Activated CD4-positive, alpha-beta T cell treated with anti-CD3 and anti-CD28 coated beads, Interleukin-2, amount 50 U/mL, for 48 hours (primary cell): ENCODE measurements at places on chromosomes 13 and 19.

DNA sequence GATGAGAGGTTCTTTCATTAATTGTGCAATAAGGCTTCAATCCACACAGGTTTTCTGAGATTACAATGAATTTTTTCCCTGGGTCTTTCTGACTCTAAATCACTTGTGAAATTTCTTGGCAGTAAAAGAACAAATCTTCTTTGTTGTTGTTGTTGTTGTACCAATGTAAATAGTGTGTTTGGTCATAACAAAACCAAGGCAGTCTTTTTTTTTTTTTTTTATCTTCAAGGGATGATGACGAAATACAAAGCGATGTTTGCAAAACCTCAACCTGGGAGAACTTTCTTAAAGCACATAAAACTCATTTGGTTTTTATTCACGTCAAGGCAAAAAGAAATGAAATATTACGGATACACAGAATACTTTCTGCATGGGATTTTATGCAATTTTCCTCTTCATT lies 462.0 kb downstream of the LIG4 start:
- DNase-seq: no peak

GRCh38 chr19:31545777-31546176 lies 196.5 kb upstream of the TSHZ3 start:
- no peak for DNase-seq

- DNase-seq: no peak
These were observed 40.3 kb upstream of the IPO5 start for GRCh38 chr13:97913206-97913605.

DNA sequence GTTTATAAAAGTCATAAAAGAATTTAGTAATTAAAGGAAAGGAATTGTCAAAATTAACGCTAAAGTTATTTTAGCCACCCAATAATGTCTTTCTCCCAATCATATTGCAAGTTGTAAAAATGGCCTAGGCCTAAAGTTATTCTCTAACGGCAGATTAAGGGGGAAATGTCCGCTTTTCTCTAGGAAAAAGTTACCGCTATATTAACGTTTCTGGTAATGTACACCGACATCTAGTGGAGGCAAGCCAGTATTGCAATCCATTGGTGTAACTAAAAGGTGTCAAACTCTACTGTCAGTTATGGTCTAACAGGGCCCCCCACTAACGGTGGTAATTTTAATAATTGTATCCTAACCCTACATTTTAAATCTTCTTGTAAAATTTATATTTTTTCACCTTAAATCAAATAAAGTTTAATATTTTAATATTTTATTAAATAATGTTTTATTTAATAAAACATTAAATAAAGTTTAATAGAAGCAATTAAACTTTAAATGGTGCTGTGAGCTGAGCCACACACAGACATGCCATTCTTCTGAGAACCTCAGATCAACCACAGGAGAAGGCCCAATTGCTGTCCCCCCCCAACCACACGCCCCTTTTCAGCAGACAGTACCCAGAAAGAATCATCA lies 35.9 kb upstream of the ZSCAN5A start:
- DNase-seq: peak; percentile 45

DNA sequence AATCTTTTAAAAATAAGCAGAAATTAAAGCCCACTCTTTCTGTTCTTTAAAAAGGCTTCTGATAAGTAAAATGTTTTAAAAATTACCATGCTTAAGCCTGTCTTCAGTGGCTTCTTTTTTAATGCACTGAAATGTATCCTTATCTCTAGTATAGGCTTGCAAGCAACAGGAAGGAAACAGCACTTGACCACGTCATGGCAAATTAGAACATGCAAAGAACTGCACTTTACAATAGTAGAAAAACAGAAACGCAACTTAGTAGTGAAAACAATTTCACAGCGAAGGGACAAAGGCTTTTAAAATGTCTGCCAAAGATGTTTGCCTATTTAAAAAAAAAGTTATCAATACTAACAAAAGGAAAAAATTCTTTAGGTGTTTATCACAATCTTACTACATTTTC lies 36.3 kb downstream of the ELF1 start:
- peak; percentile 36 for DNase-seq

DNA sequence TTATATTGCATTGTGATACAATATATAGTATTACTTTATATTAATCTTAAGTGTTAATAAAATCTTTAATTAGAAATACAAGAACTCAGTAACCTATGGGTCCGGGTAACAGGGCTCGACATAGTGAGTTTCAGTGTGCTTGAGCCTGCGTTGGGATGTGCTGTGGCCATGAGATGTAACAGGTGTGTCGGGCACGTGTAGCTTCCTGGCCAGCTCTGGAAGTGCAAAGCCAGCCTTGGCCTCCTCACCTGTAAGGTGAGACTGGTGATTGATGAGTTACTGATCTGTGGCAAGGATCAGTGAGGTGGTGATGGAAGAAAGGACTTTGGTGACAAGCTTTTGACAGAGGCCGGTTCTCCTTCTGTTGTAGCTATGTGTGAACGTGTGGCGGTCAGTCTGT lies 19.2 kb downstream of the ATP4B start:
- DNase-seq: no peak

DNA sequence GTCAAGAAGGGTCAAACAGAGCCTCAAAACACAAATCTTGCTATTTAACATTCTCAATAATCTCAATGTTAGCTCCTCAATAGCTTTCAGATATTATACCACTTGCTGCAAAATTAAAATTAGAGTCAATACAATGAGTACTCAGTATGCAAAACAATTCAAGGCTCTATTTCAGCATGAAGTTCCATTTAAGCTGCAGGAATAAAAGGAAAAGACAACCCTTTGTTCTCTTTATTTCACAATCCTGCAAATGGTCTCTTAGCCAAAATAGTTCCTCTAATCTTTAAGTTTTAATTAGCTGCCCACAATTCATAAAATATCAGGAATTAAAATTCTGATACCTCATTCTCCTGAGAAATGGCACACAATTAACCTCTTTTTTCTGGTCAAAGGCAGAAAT lies 40.5 kb upstream of the DCT start:
- no peak for DNase-seq

GRCh38 chr19:45202637-45203036 lies 24.1 kb downstream of the BLOC1S3 start:
- no peak for DNase-seq

- no peak for DNase-seq
These were observed 2.0 kb downstream of the CAB39L start for GRCh38 chr13:49441846-49442245.

DNA sequence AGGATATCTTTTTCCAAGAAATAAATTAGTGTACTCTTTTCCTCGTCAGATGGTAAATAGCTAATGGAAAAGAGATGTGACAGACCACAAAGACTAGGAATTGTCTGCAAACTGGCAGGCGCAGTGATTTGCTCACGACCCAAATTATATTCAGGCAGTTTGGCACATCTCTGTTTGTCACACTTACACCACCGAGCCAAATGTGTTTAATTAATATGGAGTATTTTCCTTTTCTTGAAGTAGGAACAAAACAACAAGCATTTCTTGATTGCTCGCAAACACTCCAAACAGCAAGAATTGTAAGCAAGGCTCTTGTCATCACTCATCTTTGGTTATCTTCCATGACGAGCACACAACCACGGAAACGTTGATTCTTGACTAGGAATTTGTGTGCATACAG lies 884.2 kb downstream of the PCDH9 start:
- no peak for DNase-seq

- peak; percentile 44 for DNase-seq
These were observed 6.8 kb upstream of the ZNF283 start for GRCh38 chr19:43820098-43820883.

DNA sequence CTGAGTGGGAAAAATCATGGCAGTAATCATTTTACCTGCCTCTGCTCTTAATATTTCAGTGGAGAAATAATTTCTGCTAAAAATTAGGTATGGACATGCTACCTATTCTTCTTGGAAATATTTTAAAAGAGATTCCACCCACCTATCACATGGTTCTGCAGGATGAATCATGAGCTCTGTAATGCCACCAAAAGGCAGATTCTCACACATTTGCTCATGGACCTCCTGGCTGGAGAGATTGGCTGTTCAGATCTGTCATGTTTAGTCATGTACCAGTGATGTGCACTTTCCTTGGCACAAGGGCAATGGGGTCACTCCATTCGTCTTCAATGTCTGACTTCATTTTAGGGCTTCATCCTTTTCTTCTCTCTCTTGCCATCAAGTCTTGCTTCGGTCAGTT lies 101.8 kb upstream of the MBNL2 start:
- DNase-seq: no peak

GRCh38 chr13:27621116-27621365 lies 651 bp upstream of the POLR1D start:
- no peak for DNase-seq

DNA sequence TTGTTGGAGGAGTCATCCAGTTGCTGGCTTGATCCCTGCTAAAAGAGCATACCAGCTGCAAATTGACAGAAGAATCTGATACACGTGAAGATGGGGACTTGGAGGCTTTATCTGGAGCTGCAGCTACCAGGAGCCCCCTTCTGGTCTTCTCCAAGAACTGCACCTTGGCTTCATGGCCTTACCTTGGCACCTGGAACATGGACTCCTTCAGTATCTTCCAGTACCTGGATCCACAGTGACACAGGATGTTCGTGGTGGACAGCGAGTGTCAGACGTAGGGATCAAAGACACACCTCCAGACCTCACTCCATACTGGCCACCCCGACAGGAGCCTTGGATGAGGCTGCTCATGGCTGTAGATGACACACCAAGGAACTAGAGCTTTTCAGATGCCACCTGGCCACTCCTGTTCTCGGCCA lies 9.9 kb upstream of the ACSBG2 start:
- peak; percentile 63 for DNase-seq

DNA sequence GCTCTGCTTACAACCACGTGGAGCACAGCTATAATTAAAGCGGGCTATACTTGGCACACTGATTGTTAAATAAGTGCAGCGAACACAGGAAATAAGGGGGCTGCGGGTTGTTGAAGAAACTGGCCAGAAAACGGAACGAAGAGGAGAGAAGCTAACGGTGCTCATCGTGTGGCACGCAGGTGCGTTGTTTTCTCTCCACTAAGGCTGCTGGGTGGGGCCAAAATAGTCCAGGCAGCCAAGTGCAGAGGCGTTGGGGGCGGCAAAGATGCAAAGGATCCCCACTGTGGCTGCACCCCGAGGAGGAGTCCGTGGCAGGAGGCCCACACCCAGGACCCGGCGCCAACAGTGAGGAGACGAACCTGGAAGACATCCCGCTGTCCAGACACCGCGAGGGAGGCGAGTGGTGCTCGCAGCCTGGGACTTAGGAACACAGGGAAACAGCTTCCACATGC lies 8.1 kb upstream of the ARL11 start:
- DNase-seq: no peak

- DNase-seq: no peak
These were observed 806 bp downstream of the MAST1 start for GRCh38 chr19:12838886-12839756.

- no peak for DNase-seq
These were observed 5.8 kb downstream of the PPP1R37 start for GRCh38 chr19:45098521-45099466.

- DNase-seq: no peak
These were observed 9.4 kb upstream of the SPC24 start for GRCh38 chr19:11164879-11165406.

DNA sequence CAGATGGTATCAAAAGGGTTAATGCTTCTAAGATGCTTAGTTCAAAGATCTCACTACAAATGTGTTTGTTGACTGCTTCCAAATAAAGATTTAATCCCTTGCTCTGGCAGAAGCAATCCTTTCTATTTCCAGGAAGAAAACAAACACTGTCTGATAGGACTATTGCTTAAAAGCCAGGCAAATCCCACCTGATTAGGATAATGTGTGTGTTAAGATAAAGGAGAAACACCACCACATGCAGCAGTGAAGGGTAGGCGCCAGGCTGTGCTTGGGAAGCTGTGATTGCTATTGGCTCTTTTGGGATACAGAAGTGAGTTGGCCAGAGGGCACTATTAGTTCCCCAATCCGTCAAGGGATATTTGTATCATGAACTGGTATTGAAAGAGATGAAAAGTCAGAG lies 62.8 kb upstream of the LRCH1 start:
- DNase-seq: no peak

GRCh38 chr13:76711550-76712182 lies 174.5 kb downstream of the KCTD12 start:
- no peak for DNase-seq

DNA sequence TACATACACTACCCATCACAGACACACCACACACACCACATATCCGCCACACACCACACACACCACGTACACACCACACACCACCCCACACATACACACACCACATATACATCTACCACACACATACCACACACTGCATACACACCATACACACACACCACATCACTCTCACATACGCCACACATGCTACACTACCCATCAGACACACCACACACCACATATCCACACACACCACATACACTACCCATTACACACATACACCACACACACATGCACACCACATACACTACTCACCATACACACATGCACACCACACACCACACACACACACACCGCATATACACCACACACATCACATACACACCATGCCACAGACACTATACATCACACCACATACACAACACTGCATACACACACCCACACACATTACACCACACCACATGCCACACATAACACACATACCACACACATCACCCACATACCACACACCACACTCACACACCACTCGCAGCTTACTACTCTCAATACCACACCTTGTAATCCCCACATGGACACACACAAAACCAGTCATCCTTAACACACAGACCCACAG lies 9.5 kb downstream of the ERFL start:
- DNase-seq: no peak

DNA sequence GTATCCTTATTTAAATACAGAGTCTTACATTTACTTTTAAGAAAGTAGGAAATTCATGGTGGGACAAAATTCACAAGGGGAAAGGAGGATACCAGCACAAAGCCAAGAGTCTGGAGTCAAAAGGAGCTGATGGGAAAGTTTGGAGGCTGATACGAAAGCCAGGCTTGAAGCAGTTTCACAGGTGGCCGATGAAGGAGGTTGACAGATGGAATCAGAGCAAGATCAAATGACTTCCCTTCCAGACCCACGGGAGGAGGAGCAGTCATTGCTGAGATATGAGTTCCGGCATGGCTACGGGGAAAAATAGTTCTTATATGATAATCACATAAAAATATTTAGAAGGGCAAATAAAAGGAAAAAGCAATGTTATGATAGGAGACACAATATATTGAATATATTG lies 65.0 kb downstream of the DGKH start:
- DNase-seq: no peak

GRCh38 chr19:55341171-55341588 lies 1.5 kb downstream of the KMT5C start:
- DNase-seq: peak; percentile 85

DNA sequence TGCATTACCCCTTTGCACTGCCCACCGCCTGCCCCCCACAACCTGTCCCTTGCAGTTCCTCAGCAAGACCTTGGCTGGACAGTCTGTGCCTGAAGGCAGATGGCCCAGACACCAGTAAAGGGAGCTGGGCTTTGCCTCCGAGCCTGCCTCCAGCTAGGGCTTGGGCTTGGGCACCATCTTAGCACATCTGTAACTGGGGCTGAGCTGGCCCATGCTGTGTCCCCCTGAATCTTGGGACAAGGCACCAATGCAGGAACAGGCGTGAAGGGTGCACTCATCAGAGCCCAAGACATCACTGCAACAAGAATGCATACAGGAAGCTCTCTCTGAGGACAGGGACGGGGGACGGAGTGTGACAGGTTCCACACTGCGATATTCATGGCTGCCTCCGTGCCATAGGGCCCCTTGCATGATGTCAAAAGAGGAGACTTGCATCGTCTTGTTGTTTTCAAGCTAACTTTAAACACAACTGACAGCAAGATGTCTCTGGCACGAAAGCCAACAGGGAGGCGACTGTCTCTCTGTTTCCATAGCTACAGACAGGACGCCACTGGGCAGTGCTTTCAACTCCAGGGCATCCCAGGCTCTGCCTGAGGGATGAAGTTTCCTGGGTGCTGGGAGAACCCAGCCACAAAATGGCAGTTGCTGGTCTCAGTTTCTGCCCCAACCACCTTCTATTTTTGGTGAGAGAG lies 8.7 kb upstream of the CHST8 start:
- DNase-seq: no peak
